ENCODE measurements at places on chromosomes 1 and 21. TPM values are rescaled to one million over a fixed set of nuclear protein-coding genes. Genes with fewer than 3 reads are reported as not detected.
A peak's percentile ranks its signal among the peaks of the same experiment; 100 is the strongest.

The BARHL2 gene
- total RNA-seq, result not detected

The RAB7B gene
- 5.1 TPM for total RNA-seq

The PRR9 gene
- 1.9 TPM for total RNA-seq

The FCAMR gene
- not detected for total RNA-seq

GRCh38 chr1:205763980-205764379 is 11.3 kb downstream of the RAB29 start:
- H3K36me3 ChIP-seq, result no peaks in the 10 kb centered on the region
- H3K27me3 ChIP-seq, result no peaks in the 10 kb centered on the region
- no peaks in the 10 kb centered on the region for H3K4me1 ChIP-seq
- no peak overlapping the region for H3K4me3 ChIP-seq

GRCh38 chr1:241823925-241824324 is 24.1 kb upstream of the EXO1 start:
- no peak for DNase-seq
- H3K27ac ChIP-seq, result no peak overlapping the region
- peaks cover 6% of the 10 kb centered on the region for H3K4me1 ChIP-seq
- H3K4me3 ChIP-seq, result no peak overlapping the region

GRCh38 chr21:33761441-33762036 is 119.2 kb downstream of the ITSN1 start:
- DNase-seq, result no peak
- peaks cover 9% of the 10 kb centered on the region for H3K36me3 ChIP-seq
- peak overlapping the region; percentile 61 for H3K27ac ChIP-seq
- H3K27me3 ChIP-seq, result no peaks in the 10 kb centered on the region

- no peak overlapping the region for H3K27ac ChIP-seq
- no peak overlapping the region for H3K4me3 ChIP-seq
- DNase-seq, result no peak
- H3K36me3 ChIP-seq, result no peaks in the 10 kb centered on the region
- no peaks in the 10 kb centered on the region for H3K27me3 ChIP-seq
Observed at GRCh38 chr1:115164484-115164883, 75.2 kb upstream of the TSPAN2 start.

DNA sequence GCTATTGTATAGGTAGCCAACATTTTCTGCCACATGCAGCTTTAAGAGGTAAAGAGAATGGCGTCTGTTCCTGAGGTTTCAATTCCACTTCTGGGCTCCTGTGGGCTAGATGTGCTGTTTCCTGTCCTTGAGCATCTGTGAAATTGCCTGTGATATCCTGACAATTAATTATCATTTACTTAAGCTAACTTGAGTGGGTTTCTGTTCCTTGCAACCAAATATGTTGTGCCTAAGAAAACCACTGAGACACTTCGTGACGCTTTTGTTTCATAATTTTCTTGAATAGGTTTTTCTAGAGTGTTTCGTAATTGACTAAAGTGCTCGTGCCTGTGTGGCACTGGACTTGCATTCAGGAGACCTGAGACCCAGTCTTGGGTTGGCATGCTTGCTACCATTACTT is 127.3 kb upstream of the POU3F1 start:
- no peaks in the 10 kb centered on the region for H3K36me3 ChIP-seq
- DNase-seq, result no peak
- no peaks in the 10 kb centered on the region for H3K4me1 ChIP-seq
- no peaks in the 10 kb centered on the region for H3K27me3 ChIP-seq
